ENCODE measurements at places on chromosomes 16 and 17.

GRCh38 chr17:32970281-32970680 is 21.4 kb upstream of the SPACA3 start:
- no peak for DNase-seq

DNA sequence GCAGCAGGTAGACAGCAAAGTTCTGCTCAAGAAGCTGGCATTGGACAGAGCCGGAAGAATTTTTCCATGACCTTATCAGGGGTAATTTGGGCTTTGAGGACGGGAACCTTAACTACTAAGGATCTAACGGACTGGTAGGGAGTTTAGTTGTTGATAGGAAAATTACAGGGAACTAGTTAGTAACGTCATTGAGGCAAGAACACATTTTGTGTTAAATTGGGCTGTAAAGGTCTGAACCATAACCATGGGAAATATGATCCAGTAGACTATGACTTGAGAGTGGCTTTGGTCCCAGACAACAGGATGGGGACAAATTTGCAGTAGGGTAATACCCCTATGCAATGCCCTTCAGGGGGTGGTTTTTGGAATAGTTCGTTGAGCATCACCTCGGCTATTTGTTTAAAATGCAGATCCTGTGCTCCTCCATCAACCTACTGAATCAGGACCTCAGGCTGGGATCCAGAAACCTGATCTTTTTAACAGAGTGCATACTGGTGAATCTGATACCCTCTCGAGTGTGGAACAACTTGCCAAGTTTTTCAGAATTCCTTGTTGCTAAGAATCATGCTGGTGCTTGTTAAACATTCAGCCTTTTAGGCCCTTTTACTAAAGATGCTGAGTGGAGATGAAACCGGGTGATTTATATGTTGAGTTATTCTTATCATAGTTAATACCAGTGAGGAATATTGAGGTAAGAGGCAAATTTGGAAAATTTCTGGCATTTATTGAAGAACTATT is 255.1 kb downstream of the MAP2K6 start:
- no peak for DNase-seq

- no peak for DNase-seq
Observed at GRCh38 chr17:50372222-50372757, 694 bp downstream of the MRPL27 start.

- DNase-seq = no peak
Observed at GRCh38 chr17:10875984-10876555, 38.2 kb upstream of the PIRT start.

- DNase-seq = no peak
Observed at GRCh38 chr17:63500543-63501390, 22.4 kb upstream of the KCNH6 start.

DNA sequence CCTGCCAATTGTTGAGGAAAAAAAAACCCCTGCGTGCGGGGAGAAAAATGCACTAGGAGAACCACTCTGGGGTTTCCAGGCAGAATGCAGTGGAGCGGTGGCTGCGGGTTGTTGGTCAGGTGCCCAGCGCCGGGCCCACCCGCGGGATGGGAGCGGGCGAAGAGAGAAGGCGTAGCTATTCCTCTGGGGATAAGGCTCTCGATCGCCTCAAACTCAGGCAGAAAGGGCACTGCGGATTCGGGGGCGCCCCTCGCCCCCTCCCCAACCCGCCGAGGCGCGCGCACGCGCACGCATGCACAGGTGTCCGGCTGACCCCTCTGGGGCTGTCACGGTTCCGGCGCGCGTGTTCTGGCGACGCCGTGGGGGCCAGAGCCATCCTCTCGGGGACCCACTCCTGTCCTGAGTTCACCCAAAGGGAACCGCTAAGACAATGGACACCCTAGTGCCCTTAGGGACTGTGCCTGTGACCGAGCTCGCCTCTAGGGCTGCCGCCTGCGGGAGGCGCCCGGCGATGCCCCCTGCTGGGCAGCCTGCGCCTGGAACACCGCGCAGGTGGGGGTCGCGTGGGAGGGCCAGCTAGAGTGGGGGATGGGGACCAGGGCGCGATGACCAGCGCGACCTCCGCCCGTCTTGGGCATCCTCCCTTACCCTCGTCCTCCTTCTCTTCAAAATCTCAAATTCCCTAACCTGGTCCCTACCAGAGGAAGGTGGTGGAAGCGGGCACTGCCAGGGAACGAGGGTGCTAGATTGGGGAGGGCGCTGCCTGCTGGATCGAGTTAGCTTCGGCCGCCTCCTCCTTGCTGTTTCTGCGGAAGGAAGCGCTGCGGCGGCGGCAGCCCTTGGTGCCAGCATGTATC is 14.4 kb upstream of the CBX8 start:
- DNase-seq = no peak

- no peak for DNase-seq
Observed at GRCh38 chr17:64138441-64138840, 8.5 kb upstream of the ERN1 start.

DNA sequence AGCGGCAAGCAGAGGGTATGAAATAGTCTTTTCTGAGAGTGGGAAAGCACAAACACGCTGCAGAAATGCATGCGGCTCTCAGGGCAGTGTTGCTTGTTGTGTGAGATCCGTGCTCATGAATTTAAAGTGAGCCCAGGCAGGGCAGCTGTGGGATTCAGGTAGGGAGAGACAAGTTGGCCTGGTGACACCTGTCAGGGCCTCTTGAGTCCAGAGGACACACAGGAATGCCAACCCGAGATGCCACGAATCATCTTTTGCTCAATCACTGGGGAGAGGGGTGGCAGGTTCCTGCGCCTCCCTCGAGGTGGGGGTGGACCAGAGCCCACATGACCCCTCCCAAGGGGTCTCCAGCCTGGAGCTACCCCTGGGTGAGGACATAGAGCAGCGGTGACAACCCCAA is 211.9 kb downstream of the GSG1L start:
- DNase-seq = no peak

DNA sequence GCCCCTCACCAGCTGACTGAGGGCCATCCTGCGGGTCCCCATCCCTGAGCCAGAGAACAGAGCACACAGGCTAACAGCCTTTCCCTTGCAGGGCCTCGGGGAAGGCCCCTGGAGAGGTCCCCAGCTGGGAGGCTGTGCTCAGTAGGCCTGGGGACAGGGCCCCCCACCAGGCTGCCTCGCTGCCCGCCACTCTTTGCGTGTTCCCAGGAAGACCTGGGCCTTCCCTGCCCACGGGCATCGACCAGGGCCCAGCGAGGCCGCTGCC is 785 bp downstream of the HID1 start:
- DNase-seq = no peak

- no peak for DNase-seq
Observed at GRCh38 chr17:79047291-79047920, 23.4 kb downstream of the C1QTNF1 start.

- DNase-seq = no peak
Observed at GRCh38 chr16:52591471-52591870, 44.5 kb upstream of the TOX3 start.

GRCh38 chr17:34360601-34361270 is 2.3 kb downstream of the CCL1 start:
- DNase-seq = no peak

- no peak for DNase-seq
Observed at GRCh38 chr17:32909787-32910369, 18.1 kb upstream of the TMEM98 start.

- DNase-seq = no peak
Observed at GRCh38 chr17:30921544-30922196, at the start of gene ADAP2. TSS of gene ADAP2 (plus strand) at chr17:30921945. CDS start at chr17:30922015, 70 bp downstream.

- DNase-seq = no peak
Observed at GRCh38 chr16:60681043-60681442, 1355.2 kb downstream of the CDH8 start.

DNA sequence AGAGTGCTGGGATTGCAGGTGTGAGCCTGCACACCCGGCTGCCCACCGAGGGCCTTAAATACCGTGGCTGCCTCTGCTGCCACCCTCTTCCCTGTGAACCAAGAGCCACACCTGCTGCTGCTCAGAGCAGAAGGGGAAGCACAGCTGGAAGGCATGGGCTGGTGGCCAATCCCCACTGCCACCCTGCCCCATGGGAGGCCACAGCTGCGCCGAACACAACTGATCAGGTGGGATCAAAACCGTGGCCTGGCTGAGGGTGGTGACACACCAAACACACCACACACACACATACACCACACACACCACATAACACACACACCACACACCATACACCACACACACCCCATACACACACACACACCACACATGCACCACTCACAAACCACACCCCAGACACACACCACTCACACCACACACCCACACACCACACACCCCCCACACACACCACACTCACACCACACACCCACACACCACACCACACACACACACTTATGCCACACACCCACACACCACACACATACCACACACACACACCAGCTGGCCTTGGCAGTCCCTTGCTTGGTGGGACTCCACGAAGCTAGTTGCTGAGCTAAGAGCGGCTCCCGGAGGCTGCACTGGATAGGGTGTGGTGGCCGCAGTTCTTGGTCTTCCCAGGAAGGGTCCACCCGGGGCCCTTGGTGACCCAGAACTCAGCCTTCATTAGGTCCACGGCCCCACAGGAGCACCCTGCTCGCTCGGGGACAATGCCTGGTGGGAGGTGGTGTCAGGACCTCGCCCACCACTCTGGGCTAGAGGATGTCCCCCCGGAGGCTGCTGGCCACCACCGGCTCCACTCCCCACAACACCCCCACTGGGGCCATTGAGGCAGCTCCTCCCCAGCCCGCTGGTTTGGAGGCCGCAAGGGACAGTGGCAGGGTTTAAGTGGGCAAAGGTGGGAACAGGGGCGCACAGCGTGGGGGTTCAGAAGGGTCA is 14.9 kb downstream of the CEP131 start:
- no peak for DNase-seq

- DNase-seq = peak; percentile 38
Observed at GRCh38 chr17:47693731-47694580, at the start of gene TBKBP1. TSS of gene TBKBP1 (plus strand) at chr17:47694161. CDS start at chr17:47696113, 1,952 bp downstream.

DNA sequence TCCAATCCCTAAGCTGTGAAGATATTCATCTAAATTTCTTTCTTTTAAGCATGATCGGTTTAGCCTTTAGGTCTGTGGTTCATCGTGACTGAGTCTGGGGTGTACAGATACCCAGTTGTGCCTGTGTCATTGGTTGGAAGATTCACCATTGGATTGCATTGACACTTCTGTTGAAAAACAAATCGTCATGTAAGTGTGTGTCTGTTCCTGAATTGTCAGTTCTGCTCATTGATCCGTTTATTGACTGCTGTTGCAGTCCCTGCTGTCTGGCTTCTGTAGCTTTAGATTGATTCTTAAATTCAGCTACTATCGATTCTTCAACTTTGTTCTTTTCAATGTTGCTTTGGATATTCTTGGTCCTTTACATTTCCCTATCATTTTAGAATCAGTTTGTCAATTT is 21.0 kb upstream of the ZNF469 start:
- DNase-seq = no peak

DNA sequence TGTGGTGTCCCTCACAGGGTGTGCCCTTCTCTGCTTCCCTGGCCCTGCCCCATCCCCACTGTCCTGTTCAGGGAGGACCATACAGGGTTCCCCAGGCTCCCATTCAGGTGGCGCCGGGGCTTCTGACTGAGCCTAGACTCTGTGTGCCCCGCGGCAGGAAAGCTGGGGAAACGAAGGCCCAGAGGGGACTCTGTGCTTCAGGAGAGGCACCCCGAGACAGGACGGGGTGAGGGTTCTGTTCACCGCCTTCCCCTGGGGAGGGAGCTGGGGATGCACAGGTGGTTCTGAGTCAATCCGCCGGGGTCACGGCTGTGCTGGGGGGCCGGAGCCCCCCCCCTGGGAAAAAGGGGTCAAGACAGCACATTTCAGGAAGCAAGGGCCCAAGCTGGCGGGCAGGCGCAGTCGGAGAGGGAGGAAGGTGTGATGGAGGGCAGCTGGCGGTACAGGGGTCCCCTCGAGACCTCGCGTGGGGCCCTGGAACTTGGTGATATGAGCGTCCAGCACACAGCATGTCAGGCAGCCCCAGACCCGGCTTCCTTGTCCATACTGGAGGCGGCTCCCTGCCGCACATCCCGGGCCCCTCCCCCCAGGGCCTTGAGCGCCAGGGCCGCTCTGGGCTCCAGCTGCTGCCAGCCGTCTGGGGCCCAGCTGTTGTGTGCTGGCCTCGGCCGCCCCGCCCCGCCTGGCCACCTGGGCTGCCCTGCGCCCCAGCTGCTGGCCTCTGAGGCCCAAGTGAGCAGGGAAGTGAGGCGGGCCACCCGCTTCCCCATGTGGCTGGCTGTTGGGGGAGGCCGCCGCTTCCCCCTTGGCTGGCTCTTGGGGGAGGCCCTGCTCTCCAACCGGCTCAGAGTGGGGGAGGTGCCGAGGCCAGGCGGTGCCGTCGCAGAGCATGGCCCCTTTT is 5.6 kb upstream of the NOTUM start:
- no peak for DNase-seq

GRCh38 chr16:57859331-57859730 is 57.0 kb upstream of the KIFC3 start:
- DNase-seq = no peak

DNA sequence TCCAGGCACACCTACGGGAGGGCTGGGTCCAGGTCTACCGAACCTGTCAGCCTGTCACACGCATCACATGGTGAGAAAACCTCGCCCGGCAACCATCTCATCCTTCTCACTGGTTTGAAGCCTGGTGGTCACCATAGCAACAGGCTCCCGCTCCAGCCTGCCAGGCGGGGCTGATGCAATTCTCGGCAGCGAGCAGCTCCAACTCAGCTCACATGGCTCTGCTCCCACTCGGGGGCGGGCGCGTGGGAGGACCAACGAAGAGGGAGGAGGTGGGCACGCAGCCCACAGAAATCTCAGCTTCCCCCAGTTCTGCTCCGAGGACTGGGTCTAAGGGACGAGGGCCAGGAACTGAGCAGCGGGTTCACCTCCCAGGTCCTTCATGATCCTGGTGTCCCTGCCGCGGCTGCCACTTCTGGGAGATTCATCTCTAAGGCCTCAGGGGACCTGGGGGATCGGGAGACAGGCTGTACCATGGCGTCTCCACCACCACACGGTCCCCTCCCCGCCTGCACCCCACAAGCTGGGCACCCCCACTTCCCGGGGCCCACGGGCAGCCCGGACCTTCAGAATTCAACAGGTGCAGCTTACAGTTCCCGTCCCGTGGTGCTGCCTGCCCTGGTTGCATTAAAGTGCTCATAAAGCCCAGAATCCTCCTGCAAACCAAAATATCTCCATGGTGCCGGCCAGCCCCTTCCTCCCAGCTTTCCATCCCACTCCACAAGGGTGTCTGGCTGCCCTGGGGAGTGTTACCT is 25.8 kb downstream of the ABR start:
- no peak for DNase-seq

- no peak for DNase-seq
Observed at GRCh38 chr17:42695500-42695899, 13.2 kb downstream of the CNTNAP1 start.

- DNase-seq = no peak
Observed at GRCh38 chr17:49471769-49472168, 23.3 kb upstream of the NGFR start.
